HS-27A (cell line): ENCODE measurements at places on chromosomes 3 and 15.

DNA sequence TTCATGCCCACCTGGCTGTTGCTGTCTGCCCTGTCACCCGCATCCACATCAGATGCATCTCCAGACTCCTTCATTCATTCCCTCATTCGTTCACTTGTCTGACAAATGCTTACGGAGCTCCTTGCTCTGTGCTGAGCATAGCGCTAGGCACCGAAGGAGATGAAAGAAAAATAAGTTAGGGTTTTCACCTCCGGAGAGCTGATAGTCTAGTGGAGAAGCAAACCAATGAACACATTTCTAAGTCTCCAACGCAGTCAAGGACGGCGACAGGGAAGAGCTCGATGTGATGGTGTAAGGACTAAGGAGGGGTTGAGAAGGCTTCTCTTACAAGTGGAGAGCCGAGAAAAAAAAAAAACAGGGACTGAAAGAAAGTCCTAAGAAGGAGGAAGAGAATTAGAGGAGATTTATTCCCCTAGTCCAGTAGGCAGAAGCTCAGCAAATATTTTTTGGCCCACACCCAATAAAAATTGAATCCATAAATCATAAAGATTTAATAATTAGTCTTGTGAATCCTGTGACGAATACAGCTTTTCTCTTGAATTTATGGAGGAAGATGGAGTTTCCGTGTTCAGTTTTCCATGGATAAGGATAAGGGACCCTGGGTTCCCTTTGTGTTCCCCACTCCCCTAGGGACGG, 127.2 kb upstream of the DLG1 start:
- DNase-seq: no peak

DNA sequence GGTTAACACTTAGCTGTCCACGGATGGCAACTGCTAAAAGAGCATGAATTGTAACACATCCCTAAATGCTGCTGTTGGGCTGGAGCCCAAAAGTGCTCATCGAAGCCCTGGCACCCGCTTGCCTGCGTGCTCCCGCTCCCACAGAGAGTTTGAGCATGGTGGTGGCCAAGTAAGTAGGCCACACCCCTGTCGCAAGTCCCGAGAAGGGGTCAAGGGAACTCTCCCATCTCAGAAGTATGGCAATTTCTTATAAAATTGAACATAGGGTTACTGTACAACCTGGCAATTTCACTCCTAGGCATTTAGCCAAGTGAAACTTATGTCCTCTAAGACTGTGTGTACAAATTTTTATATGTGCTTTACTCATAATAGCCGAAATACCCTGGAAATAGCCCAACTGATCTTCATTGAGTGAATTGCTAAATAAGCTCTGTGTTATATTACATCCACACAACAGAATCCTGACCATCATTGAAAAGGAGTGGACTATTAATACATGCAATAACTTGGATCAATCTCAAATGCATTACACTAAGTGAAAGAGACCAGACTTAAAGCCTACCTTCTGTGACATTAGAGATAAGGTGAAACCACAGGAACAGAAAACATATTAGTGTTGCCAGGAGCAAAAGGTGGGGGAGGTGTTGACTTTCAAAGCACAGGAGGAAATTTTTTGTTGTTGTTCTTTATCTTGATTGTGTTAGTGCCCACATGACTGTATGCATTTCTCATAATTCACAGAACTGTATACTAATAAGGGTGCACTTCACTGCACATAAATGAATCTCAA, 1.5 kb upstream of the GCSAM start:
- DNase-seq: no peak

- DNase-seq: no peak
Measured at GRCh38 chr15:61327019-61327631, 98.0 kb upstream of the RORA start.

DNA sequence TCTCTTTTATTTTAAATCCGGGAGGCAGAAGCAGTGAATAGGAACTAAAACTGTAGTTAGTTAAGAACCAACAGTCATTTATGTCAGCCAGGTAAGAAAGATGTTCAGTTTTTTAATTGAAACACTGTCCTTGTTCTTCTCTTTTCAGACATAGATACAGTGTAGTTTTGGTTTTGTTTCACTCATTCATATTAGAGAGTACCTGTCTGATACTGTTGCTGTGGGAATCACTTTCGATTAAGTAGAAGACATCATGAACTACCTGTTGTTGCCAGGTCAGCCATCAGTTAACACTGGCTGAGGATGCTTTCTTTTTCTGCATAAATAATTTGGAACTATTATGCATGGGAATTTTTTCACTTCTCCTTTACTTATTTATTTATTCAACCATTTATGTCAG, 700.4 kb downstream of the OTOL1 start:
- DNase-seq: no peak

DNA sequence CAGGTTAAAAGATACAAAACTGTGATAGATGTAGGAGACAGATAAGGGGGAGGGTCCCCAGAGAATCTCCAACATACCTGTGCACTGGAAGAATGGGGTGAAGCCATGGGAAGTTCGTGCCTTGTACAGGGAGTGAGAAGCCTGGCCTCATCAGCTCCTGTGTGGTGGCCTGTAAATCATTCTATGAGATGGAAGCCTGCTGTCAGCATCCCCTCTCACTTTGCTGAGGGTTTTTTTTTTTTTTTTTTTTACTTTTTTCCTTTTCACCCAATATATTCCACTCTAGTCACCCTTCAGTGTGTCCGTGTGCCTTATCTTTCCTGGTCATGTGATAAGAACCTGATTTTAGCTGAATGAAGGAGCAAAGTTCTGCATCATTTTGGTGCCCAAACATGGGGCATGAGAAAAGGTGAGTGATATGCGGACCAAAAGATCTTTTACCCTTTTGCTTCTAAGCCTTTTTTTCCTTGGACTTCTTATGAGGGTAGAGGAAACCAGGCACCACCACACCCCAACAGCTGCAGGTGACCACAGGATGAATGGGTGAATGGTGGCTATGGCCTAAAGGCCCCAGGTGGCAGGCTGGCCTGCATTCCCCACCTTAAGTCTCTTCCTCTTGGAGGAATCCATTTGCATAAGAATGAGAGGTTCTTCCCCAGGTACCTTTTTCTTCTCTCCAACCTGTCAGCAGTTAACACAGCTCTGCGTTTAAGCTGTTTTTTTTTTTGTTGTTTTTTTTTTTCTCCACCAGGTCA, 1345.0 kb downstream of the NSUN3 start:
- DNase-seq: no peak

GRCh38 chr3:87084868-87085267, 93.9 kb upstream of the VGLL3 start:
- no peak for DNase-seq

GRCh38 chr15:40439960-40440742, 602 bp upstream of the BAHD1 start:
- no peak for DNase-seq

- no peak for DNase-seq
Measured at GRCh38 chr3:42024591-42025351, 62.9 kb upstream of the ULK4 start.

- peak; percentile 38 for DNase-seq
Measured at GRCh38 chr3:158105119-158105709, 1.0 kb downstream of the SHOX2 start.

GRCh38 chr3:195366200-195366925, 76.5 kb downstream of the ACAP2 start:
- no peak for DNase-seq

- DNase-seq: no peak
Measured at GRCh38 chr15:82921242-82921641, 31.3 kb downstream of the HOMER2 start.

GRCh38 chr15:92448370-92448769, 54.7 kb downstream of the ST8SIA2 start:
- DNase-seq: no peak

DNA sequence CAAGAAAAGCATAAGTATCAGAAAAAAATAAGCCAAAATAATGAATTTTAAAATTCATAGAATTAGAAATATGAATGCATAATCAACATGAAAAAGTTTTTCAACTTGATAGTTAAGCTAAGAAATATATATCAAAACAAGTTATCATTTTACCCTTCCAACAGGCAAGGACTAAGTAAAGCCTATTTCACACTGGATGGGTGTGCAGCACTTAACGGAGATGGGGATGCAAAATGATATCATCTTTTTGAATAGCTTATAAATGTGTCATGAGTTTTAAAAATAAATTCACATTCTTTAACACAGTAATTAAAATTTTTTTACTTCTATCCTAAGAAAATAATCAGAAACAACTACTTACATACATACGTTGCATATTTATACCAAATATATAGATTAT, 20.9 kb downstream of the PIK3R4 start:
- DNase-seq: no peak

DNA sequence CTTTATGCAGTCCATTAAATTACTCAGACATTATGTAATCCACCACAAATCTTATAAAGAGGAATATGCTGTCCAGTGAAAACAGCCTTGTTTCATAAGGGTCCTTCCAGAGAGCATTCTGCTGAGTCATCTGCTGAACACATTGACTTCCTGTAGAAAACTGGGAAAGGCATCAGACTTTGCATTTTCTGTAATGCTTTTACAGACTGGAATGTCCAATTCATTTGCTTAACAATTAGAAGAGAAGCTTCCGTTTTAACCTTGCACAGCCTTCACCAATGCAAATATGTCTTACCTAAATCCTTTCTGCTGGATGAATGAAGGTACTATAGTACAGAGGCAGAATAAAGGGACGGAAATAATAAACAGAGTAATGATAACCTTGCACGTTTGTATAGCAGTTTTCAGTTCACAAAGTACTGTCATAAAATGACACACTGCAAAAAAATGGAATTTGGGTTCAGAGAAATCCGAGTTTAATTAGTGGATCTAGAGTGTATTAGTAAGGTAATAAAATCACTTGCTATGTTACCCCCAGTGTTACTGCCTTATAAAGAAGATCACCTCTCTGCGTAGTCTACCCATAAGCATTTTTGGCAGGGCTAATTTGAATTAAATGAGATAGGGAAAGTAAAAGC, 301.5 kb downstream of the PYDC2 start:
- DNase-seq: peak; percentile 51

DNA sequence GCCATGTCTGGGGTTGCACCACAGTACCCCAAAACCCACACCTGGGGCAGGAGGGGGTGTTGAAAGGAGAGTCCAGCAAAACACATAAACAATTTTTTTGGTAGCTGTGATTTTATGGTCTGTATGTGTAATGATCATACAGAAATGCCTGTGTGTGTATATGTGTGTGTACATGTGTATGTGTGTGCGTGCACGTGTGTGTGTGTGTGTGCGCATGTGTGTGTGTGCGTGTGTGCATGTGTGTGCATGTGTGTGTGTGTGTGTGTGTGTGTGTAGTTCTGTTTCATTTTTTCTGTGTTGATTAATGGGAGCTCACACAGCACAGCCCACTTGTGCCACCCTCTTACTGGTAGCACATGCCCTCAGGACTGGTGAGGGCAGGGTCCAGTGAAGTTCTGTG, 96.3 kb upstream of the OXTR start:
- DNase-seq: no peak

DNA sequence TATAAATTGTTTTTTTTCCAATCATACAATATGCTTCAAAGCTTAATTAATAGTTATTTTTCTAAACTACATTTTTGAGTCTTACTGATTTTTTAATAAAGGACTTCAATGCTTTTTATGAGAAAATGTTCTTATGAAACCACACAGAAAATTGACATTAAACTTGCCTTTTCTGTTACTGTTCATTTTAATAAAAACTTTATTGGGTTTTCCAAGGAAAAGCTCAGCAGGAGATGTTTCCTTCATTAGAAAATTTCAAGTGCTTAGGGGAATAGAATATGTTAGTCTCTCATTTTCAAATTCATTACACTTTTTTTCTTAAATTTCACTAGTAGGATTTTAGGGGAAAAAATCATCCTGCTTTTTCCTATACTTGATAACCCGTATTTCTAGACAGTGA, 711.4 kb downstream of the DIPK2A start:
- no peak for DNase-seq

DNA sequence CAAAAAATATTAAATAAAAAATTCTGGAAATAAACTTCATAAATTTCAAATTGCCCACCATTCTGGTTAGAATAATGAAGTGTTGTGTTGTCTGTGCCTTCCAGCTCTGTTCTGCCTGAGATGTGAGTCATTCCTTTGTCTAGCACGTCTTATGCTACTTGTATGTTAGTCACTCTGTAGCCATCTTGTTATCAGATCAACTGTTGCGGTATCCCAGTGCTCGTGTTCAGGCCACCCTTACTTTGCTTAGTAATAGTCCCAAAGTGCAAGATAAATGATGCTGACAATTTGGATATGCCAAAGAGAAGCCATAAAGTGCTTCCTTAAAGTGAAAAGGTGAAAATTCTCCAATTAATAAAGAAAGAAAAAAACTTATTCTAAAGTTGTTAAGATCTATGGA, 527.5 kb downstream of the NAALADL2 start:
- peak; percentile 49 for DNase-seq

DNA sequence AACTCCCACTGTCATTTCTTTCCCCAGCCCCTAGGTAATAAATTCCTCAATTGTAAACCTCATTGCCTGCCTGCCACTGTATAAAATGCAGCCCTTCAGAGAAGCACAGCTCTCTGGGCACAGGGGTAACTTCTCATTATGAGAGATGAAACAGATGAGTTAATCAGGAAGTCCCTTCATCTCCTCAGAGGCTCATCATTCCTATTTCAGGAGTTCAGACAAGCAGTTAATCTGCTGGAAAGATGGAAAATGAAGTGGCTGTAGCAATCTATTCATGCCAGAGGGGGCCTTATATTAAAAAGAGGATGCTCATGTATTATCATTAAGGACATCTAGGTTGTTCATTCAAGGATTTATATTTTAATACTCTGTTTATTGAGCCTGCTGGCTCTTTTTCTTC, 519.5 kb upstream of the LMCD1 start:
- no peak for DNase-seq

DNA sequence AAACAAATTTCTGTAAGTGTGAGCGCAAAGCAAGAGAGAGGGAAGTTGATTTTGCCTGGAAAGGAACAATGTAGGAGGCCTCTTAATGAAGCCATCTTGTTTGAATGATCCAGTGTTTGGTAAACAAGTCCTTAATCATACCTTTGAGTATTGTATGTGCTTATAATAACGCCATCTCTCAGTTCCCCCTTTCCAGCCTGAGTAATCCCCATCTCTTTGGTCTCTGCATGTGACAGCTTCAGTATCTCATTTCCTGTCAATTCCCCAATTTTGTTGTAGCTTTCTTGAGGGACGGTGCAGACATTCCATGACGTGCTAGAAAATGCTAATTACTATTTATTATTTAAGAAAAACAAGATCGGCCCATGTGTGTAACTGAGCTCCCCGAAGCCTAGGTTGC, 349.3 kb upstream of the NR2F2 start:
- no peak for DNase-seq

DNA sequence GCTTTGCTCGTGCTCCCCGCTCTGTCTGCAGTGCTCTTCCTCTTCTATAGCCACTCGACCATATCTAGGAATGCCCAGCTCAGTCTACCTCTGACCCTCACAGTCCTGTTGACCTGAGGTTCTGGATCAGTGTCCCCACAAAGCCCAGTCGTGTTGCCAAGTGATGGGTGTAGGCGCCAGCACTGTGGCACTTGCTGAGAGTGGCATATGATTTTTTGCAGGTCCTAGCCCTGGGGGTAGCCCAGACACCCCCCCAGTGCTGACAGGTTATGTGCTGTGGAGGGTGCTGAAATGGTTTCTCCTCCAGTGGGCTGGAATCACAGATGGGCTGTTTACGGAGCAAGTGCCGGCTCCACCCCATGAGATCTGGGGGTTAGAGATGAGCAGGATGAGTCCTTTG, 32.5 kb downstream of the ACAD9 start:
- no peak for DNase-seq

- no peak for DNase-seq
Measured at GRCh38 chr15:43267439-43267838, 711 bp upstream of the TGM5 start.

GRCh38 chr15:62896969-62897486, 145.5 kb upstream of the TPM1 start:
- peak; percentile 100 for DNase-seq
